ENCODE measurements at places on chromosomes 6 and 20.

GRCh38 chr6:125477844-125478243, 176.1 kb upstream of the HDDC2 start:
- no peak for DNase-seq

DNA sequence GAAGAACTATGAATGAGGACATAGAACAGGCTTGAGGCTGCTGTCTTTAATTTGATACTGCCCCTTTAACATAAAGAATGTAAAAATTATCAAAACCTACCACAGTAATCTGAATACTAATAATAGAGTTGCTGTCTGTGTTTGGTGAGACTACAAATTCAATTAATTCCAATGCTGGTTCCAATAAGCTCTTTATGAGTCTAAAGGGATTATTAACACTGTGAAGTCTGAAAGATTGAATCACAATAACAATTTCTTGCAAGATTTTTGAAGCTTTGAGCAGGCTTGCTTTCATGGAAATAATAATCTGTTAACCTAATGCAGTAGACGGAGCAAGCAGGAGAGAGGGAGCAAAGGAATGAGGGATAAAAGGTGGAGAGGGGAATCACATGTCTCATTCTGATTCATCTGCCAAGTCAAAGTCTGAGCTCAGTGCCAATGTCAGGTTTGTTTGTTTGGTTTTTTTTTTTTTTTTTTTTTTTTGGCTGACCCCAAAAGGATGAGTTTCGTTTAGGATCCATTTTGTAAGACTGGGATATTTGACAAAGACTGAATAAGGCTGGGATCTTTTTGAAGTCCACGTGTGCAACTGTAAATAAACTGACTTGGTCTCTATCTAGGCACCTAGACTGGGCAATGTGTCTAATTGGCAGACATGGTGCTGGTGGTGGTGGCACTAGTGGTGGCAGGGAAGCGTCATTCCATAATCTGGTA, 211.6 kb downstream of the RNF144B start:
- no peak for DNase-seq

- DNase-seq: peak; percentile 27
These were observed 92.7 kb upstream of the SIRPA start for GRCh38 chr20:1802385-1803060.

- DNase-seq: no peak
These were observed 26.4 kb upstream of the SLC9A8 start for GRCh38 chr20:49786196-49786595.

- DNase-seq: no peak
These were observed 311.6 kb downstream of the CDC5L start for GRCh38 chr6:44699082-44699481.

DNA sequence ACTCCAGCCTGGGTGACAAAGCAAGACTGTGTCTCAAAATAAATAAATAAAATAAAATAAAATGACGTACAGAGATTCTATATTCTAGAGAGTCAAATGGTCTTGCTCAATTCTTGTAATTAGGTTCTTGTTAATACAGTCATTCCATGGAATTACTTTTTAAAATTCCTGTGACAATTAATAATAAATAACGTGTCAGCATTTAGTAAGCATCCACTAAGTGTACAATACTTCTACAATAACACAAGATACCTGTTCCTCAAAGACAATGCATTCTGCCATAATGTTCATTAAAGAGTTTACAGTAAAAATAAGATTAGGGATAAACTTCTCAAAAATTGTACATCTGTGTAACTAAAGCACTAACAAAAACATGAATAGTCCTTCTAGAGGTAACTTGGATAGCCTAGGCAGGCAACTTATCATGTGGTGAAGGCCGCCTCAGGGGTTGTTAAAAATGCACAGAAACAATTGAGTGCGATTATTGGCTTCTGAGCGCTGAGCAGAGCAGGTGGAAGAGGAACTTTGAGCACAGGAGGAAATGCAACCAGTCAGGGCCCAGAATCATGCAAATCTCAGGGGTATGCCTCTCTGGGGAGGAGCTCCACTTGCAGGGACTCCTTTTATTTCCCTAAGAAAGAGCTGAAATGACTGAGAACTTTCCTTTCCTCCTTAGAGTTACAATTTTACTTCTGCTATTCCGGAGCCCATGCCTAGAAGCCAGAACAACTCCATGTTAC, 37.1 kb downstream of the QRSL1 start:
- DNase-seq: no peak

GRCh38 chr6:23280437-23280836, 711.1 kb downstream of the HDGFL1 start:
- no peak for DNase-seq

- no peak for DNase-seq
These were observed 118.6 kb downstream of the EDN1 start for GRCh38 chr6:12408752-12409151.

GRCh38 chr6:158002951-158003853, 21.5 kb downstream of the SYNJ2 start:
- DNase-seq: no peak

DNA sequence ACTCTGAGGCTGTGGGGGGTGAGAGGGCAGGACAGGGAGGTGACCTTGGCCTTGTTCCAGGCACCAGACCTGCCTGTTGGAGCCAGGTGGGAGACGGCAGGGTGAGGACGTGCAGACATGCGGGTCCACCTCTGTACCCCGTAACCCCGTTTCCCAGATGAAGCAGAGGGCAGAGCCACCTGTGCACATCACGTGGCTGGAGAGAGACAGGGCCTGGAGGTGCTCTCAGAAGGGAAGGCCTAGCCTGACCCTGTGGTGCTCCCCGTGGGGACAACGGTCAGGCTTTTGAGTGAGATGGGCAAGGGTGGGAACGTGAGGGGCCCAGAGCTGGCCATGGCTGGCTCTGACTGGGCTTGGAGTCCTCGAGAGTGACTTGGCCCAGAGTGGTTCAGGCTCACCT, 6.6 kb downstream of the NTSR1 start:
- no peak for DNase-seq

- DNase-seq: no peak
These were observed 28.0 kb upstream of the MCM9 start for GRCh38 chr6:118963003-118963402.

- no peak for DNase-seq
These were observed 83.9 kb upstream of the AFDN start for GRCh38 chr6:167742719-167743303.

DNA sequence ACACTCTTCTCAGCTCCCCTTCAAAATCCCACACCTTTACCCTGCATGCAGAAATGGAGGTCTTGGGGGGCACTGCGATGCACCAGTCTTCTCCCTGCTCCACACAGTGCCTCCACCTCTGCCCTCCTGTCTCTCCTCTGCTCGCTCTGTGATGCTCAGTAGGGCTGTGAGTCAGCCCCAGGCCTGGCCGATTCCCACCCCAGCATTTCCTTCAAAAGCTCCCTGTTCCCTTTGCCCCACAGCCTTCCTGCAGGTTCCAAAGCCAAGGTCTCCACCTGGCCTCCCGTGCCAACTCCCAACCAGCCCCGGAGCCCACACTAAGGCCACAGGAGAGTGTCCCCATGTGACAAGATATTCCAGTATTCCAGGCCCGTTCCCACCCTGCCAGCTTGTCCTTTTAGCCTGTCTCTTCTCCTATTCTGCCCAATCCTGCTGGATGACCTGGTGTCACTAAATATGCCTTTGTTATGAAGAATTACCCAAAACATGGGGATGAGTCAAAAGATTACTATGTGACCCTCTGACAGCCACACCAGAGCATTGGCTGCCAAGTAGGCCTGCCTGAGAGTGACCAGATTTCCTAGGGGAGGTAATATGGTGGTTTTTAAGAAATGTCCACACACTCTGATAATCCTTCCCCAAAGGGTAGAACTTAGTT, 118.9 kb upstream of the NXT1 start:
- DNase-seq: no peak

- DNase-seq: no peak
These were observed 568 bp downstream of the CCDC170 start for GRCh38 chr6:151494235-151494935.

DNA sequence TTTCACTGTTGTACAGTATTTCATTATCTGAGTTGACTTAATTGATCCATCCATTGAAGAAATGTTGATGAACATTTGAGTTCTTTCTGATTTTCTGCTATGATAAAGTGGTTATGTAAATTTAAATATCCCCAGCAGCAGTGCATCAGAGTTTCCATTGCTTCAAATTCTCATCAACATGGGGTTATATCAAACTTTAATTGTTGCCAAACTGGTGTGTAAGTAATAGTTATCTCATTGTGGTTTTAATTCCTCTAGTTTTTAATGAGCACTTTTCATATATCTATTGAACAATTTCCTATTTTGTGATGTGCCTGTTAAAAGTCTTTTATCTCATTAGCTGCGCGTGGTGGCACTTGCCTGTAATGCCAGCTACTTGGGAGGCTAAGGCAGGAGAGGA, 18.1 kb downstream of the ZNFX1 start:
- no peak for DNase-seq

DNA sequence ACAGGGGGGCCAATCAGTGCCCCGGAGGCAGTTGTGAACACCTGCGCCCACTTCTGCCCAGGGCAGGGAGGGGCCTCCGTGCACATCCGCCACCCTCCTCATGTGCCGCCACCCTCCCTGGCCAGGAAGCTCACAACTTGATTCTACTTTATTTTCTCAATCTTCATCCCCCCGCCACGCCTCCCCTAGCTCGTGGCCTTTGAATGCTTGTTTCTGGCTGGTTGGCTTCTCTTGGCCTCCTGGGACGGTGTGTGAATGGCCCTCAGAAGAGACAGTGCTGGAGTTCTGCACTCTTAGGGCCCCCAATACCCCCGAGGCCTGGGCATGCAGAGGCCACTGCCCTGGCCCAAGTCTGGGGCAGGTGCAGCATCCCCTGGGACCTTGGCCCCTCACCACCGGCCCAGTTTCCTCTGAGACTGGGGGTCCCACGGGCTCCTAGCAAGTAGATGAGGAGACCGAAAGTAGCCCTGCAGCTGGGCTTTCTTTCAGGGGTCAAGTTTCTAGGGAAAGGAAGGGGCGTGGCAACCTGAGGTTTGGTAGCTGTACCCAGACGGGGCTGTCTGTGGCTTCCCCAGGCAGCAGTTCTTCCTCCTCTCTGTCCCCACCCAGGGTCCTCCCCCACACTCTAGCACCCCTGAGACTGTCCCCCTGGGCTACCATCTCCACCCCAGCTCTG, 1.3 kb downstream of the RGS19 start:
- DNase-seq: no peak

DNA sequence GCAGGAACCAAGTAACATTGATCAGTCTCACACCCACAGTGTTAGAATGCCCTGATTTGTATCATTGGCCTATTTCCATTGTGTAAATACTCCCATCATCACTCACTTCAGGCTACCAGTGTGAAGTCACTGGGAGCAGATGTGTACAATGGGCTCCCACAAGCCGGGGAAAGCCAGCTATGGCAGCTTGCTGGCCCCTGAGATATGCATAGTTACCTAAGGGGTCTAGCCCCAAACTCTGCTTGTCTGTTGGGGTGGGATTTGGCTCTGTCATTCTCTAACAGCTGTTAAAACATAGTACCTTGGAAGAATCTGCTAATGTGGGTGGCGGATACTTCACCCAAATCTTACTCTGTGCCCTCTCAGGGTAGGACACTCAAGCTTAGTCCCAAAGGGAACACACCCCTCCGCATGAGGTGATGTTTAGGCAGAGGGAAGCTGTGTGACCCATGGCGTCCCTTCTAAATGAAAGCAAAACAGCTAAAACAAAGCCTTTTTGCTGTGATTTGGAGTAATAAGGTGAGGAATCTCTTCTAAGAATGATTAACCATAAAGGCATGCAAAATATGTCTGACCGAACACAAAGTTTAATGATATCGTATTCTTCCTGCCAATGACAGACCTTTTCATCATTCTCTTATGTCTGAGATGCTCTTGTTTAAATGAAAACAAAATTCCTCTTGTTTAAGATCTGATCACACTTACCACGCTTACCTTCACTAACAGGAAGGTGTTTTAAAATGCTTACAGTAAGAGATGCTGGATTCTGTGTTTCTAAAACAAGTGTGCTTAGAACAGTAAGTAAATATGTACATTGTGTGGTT, 45.9 kb upstream of the PXDC1 start:
- DNase-seq: no peak

DNA sequence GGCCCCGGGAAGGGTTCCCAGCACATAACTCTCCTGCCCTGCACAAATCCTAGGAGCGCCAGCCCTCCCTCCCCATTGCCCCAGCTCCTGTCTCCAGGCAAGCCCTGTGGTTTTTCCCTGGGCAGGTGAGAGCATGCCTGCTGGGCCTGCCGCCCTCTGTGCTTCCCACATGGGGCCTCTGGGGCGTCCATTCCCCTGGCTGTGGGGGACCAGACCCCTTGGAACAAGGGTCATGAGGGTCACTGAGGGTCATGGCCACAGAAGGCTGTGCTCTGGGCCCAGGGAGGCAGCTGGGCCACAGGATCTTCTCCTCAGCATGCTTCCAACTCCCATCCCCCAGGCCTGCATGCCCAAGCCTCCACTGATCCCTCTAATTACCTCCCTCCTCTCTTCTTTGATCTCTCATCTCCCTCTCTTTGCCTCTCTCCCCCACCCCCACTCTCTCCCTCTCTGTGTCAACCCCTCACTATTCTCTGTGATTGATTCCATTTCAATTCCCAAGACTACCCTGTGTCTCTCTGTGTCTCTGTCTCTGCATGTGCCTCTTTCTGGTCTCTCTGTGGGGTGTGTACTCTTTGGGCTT, 6.1 kb downstream of the MDFI start:
- DNase-seq: no peak

- no peak for DNase-seq
These were observed at the start of gene ARHGAP40 for GRCh38 chr20:38601216-38602184. ARHGAP40 (plus strand) TSS chr20:38601809.

GRCh38 chr6:115838763-115839401, 221.8 kb downstream of the FRK start:
- no peak for DNase-seq

DNA sequence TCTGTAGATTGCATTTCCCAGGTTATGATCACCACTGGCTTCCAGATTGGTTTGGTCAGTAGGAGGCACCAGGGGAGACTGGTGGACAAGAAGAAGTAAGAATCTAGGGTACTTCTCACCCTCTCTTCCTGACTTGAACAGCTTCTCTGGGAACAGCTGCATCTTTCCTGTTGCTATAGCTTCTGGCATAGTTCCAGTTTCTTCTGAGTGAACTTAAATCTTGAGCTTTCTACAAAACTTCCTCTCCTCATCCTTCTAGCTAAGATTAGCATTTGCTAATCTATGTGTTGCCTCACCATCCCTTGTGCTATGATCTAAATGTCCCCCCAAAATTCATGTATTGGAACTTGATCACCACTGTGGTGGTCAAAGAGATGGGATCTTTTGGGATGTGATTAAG, 724.6 kb downstream of the UTRN start:
- no peak for DNase-seq

GRCh38 chr6:42332916-42333315, 115.3 kb upstream of the MRPS10 start:
- DNase-seq: no peak

GRCh38 chr20:22768266-22769178, 184.2 kb upstream of the FOXA2 start:
- no peak for DNase-seq

DNA sequence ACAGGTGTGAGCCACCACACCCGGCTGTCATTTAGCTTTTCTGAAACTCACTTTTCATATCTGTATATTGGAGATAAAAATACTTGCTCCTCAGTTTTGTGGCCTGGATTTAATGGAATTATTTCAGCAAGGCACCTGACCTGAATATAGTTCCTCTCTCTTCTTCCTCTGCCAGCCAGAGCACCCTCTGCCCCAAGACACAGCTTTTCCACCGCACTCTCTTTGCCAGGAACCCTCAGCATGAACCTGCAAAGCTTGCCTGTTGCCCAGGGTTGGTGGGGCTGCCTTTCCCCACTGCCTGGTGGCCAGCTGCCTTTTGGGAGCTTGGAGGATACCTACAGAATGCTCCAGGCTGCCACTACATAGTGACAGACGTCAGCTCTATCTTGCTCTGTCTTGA, 3.1 kb downstream of the GTSF1L start:
- DNase-seq: no peak

- no peak for DNase-seq
These were observed 54.9 kb downstream of the CSE1L start for GRCh38 chr20:49100972-49101371.

GRCh38 chr20:1800777-1801176, 94.4 kb upstream of the SIRPA start:
- no peak for DNase-seq

Measured in NCI-H1092 treated with DMSO at 0.1 percent for 48 hours (cell line).